Bone marrow (tissue), 2 donors: ENCODE measurements at places on chromosomes 7 and 10.

GRCh38 chr7:70595370-70595754 lies 536.6 kb upstream of the GALNT17 start:
- no peak for DNase-seq

DNA sequence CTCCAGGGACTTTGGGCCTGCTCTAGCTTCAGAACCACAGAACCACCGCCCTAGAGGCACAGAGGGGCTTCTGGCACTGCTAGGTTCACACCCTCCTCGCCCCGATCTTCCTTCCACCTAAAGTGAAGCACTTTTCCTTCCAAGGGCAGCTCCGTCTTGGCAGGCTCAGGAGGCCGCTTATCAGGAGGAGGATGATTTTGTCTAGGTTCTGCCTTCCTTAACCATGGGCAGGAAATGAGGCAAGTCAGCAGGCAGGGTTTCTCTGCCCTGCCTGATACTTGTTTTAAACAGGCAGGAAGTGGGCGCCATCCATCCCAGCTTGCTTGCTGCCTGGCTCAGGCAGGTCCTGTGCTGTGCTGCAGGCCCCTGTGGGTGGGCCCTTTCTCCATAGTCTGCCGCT lies 8.3 kb upstream of the ATP6V0E2 start:
- peak; percentile 42 for DNase-seq

DNA sequence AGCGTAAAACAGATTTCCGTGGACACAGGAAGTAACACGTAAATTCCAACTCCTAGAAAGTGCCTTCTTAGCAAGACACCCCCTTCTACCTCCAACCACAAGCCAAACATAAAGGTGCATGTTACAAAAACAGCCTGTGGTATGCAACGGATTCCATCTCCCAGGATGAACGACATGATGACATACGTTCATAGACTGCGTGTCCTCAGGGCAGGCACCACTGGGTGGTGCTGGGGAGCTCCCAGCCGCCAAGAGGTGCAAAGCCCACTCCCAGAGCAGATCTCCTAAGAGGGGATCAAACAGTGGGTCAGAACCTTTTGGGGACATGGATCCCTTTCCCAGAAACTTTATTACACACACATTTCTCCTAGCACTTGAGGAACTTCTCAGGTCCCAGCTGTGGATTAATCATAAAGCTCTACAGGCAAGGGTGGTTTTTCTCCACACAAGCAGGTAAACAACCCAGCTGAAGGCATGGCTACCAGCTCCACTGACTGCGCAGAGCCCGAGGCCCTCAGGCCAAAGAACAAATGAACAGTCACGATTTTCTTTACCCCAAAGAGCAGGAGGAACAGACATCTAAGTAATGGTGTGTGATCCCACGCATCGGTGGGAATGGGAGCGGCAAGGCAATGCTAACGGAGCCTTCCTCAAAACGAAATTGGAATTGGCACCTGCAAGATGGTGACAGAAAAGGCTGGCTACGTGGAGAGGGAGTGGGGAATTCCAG lies 13.8 kb downstream of the PSAP start:
- DNase-seq = no peak

DNA sequence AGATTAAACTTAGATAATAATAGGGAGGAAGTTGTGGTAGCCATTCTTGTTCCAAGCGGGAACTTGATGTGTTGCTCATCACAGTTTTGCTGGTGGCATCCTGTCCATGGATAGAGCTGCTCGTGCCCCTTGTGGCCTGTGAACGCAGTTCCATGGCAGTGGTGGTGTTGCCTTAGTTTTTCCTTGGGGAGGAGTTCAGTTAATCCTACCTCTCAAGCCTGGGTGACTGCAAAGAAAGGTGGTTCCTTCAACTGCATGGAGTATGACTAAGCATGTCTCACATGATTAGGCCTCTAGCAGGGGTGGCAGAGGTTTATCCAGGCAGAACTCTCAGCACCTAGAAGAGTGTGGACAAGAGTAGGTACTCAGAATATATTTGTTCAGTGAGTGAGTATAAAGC lies 99.7 kb downstream of the MAPK8 start:
- DNase-seq = no peak

DNA sequence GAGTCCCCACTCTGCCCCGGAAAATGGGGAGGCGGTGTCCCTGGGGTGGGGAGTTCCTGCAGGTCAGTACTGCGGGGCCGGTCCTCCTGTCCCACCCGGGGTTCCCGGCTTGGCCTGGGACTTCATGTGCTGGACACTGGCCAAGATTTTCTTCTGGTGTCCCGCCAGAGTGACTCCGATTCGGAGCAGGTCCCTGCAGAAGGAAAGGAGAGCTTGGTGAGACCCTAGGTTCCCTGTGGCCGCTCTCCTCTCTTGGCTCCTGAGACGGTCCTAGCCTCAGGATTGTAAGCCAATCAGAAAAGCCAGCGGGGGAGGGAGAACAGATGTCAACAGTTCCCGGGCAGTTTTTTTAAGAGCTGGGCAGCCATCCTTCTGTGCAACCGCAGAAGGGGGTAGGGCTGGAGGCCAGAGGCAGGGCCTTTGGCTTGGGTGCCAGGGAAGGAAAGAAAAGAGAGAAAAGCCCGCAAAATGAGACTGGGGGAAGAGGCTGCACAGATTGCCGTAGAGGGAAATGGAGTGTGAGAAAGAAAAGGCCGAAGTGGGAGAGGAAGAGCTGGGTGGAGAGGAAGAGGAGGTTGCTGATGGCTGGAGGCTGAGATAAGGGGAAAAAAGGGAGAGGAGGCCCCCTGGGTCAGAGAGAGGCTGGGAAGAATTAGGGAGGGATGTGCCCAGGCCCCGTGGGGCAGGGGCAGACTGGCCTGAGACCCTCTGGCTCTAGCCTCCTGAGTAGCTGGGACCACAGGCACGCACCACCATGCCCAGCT lies 23.7 kb downstream of the EPHB4 start:
- peak; percentile 30 for DNase-seq

DNA sequence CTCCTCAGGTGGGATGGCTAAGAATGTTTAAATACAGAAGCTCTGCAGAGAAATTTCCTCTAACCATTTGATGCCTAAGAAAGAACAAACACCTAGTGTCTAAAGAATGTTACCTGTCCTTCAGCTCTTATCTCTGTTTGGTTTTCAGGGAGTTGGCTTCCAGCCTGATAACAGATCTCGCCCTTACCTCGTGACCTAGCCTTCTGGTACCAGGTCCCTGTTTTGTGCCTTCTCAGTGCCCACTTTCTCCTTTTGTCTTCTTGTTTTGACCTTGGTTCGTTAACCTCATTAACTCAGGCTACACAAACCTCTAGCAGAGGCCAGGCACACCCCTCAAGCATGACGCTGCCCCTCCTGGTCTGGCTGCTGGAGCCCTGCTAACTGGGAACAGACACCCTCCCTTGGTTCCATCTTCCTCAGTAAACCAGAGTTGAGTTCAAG lies 16.1 kb upstream of the RAB11FIP2 start:
- DNase-seq = no peak

GRCh38 chr10:34420795-34421194 lies 394.3 kb downstream of the PARD3 start:
- DNase-seq = no peak

- DNase-seq = no peak
These were observed 7.8 kb downstream of the NOD1 start for GRCh38 chr7:30470771-30471170.

DNA sequence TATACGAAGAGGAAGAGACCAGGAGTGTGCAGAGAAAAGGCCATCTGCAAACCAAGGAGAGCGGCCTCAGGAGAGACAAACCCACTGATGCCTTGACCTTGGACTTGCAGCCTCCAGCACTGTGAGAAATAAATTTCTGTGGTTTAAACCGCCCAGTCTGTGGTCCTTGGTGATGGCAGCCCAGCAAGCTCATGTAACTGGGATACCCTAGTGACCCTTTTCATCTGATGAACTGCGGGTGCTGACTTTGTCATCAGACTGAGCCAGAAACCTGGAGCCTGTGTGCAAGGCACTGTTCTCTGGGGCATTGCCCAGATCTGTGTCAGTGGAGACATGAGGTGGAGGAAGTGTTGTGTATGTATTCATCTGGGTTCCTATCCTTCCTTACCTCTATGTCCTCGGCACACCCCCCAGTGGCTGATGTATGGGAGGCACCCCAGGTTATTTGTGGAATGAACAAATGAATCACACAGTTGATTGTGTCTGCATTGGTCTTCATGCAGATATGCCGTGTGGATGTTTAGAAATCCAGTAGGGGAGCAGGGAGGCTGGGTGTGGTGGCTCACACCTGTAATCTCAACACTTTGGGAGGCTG lies 64.5 kb upstream of the BTBD16 start:
- DNase-seq = no peak

GRCh38 chr10:110429301-110429700 lies 68.4 kb upstream of the DUSP5 start:
- DNase-seq = no peak

- no peak for DNase-seq
These were observed 4.5 kb upstream of the BLNK start for GRCh38 chr10:96275685-96276418.

DNA sequence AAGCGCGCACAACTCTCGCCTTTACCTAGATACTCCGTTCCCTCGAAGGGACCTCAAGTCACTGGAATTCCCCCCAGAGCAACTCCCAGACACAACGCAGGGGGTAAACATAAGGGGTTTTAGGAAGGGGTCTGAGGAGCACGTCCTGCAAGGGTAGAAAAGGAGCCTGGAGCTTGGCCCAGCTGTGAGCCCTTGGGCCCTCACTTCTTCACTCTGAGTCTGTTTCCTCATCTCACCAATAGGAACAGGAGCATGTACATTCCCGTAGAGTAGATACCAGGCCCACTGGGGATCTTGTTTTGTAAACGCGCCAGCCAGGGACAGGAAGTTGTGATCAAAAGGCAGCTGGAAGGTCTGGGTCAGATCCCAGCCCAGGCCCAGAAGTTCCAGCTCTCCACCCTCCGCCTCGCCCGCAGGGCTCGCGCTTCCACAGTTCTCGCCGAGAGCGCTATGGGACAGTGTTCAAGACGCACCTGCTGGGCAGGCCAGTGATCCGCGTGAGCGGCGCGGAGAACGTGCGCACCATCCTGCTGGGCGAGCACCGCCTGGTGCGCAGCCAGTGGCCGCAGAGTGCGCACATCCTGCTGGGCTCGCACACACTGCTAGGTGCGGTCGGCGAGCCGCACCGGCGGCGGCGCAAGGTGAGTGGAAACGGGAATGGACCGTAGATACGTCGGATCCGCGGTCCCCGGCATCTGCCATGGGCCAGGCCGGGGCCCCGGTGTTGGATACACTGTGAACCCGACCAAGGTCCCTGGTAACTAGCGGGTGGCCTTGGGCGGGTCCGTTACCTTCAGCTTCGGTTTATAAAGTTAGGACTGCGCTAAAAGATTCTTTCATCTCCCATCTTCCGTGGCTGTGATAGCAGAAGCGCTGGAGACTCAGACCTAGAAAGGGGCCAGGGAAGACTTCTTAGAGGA lies 1.3 kb downstream of the CYP26C1 start:
- DNase-seq = no peak
